CD4-positive, CD25-positive, alpha-beta regulatory T cell (primary cell): ENCODE measurements at places on chromosomes 7 and 10. TPM values are rescaled to one million over a fixed set of nuclear protein-coding genes. Genes with fewer than 3 reads are reported as not detected.

PIP gene
- not detected for total RNA-seq

DNA sequence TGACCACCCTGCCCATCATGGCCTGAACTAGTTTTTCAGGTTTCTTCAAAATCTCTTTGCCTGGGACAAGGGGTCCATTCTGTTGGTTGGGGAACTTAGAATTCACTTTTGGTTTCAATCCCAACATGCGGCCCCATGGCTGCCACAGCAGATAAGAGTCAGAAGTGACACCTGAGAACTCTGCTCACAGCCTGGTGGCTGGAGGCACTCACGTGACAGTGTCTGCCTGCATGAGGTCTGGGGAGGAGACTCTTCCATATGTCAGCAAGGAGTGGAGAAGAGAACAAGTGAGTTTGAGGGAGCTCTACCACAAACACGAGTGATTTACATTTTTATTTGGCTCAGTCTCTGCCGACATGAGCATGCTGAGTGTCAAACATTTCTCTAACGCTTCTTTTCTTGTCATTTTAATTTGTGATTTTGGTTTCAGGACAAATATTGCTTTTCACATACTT, 370.4 kb downstream of the TNS3 start:
- H3K27me3 ChIP-seq: no peaks in the 10 kb centered on the region
- no peak overlapping the region for H3K27ac ChIP-seq
- DNase-seq: no peak
- H3K4me1 ChIP-seq: no peaks in the 10 kb centered on the region
- no peak overlapping the region for H3K4me3 ChIP-seq

DNA sequence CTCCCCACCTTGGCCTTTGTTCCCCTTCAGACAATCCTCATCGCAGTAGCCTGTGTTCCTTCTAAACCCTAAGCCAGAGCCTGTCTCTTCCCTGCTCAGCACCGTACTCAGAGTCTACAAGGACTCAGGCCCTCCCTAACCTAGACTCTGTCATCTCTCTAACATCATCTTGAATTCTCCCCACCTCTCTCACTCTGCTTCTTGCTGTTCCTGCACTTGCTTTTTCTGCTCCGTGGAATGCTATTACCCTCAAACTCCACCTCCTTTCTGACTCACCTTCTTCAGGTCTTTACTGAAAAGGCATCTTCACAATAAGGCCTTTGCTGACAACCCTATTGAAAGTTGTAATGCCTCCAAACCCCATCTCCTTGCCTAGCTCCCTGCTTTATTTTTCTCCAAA, 141.0 kb downstream of the DKK1 start:
- H3K4me3 ChIP-seq: no peak overlapping the region
- no peaks in the 10 kb centered on the region for H3K36me3 ChIP-seq
- no peak overlapping the region for H3K27ac ChIP-seq
- DNase-seq: no peak

TSPAN33 gene
- total RNA-seq: 4.5 TPM

DNA sequence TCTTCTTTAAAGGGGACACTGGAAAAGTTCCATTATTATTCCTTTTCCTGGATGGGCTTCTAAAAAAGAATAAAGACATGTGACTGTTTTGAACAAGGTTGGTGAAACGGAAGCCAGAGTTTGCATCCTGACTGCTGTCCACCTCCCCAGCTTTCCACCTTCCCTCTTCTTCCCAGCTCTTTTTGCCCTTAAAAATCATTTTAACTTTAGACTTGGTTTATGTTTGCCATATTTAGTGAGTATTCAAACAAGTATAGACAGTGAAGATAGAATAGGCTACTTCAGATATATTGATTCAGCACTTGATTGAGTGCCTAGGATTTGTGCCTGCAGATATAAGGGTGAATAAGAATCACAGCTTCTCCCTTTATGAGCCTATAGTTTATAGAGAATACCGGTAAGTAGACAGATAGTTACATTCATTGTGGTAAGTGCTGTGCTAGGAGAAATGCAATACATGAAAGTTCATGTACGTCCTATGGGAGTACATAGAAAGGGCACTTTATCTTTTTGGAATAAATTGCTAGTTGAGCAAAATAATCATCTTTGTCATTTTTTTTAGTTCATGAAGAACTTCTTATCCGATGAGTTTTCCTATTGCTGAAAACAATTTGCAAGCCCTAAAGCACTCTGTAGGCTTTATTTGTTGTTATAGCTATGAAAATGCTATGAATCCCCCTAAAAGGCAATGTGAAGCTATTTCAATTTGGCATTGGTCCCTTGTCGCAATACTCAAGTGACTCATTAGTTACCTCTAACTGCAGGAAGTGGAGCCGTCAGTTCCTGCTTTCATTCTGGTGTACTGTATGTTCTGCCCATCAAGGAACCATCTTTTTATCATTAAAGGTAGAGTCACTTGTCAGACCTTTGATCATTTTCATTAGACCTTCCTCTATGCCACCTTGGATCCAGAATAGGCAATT, 57.2 kb upstream of the STRIP2 start:
- no peak overlapping the region for H3K27ac ChIP-seq
- H3K4me3 ChIP-seq: peak overlapping the region; percentile 2
- no peaks in the 10 kb centered on the region for H3K36me3 ChIP-seq
- no peaks in the 10 kb centered on the region for H3K27me3 ChIP-seq
- H3K4me1 ChIP-seq: peaks cover 18% of the 10 kb centered on the region

DNA sequence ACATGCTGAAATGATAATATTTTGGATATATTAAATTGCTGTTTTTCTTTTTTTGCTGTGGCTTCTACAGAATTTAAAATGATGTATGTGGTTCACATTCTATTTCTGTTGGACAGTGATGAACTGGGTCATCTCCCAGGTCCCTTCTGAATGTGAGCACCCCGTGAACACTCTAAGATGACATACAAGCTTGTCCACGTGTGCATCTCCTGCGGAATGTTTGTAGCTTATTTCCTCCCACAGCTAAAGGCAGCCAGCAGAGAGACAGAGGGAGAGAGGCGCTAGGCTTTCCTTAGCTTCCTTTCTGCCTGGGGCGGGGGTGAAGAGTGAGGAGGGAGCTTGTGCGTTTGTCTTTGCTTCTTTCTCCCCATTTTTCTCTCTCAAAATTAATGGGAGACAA, 219.1 kb downstream of the EMX2 start:
- no peaks in the 10 kb centered on the region for H3K4me1 ChIP-seq
- no peaks in the 10 kb centered on the region for H3K36me3 ChIP-seq
- H3K4me3 ChIP-seq: no peak overlapping the region
- no peak for DNase-seq
- H3K27me3 ChIP-seq: no peaks in the 10 kb centered on the region

GRCh38 chr7:45660201-45660900, 86.2 kb downstream of the ADCY1 start:
- no peaks in the 10 kb centered on the region for H3K36me3 ChIP-seq
- no peak overlapping the region for H3K4me3 ChIP-seq
- no peaks in the 10 kb centered on the region for H3K4me1 ChIP-seq
- no peak overlapping the region for H3K27ac ChIP-seq
- no peak for DNase-seq

DNA sequence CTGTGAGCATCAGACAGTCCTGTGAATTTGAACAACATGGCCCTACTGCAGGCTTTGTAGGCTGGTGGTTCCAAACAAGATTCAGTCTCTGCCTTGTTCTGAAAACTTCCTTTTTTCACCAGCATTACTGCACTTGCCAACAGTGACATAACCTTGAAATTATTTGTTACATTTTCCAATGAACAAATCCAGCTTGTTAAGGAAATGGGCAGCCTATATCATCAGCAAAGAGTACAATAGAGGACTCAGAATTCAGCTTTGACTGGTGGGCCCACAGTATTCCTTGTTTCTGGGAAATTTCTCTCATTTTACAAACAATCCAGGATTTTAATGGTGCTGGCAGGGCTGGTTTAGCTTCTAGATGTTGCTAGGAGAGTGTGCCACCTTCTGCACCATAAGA, 703.7 kb upstream of the FZD8 start:
- no peak overlapping the region for H3K27ac ChIP-seq
- no peak overlapping the region for H3K4me3 ChIP-seq
- H3K4me1 ChIP-seq: no peaks in the 10 kb centered on the region
- no peaks in the 10 kb centered on the region for H3K27me3 ChIP-seq
- no peaks in the 10 kb centered on the region for H3K36me3 ChIP-seq

CCDC136 gene
- 14.1 TPM for total RNA-seq

DNA sequence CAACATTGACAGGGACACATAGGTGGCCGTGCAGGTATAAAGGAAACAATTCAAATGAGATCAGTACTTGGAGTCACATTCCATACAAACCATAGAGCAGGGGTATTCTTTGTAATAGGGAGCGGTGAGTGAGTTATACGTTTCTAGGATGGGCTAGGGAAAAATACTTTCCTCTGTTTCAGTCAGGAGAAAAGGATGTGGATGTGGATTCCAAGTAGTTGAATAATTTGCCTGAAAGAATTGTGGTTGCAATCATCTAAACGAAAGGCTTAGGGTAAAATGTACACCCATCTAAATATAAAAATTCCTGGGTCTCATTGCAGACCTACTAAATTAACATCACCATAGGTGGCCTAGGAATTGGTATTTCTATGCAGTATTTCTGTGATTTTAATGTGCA, 270.7 kb upstream of the IGFBP3 start:
- DNase-seq: no peak
- no peaks in the 10 kb centered on the region for H3K27me3 ChIP-seq
- no peaks in the 10 kb centered on the region for H3K4me1 ChIP-seq

DNA sequence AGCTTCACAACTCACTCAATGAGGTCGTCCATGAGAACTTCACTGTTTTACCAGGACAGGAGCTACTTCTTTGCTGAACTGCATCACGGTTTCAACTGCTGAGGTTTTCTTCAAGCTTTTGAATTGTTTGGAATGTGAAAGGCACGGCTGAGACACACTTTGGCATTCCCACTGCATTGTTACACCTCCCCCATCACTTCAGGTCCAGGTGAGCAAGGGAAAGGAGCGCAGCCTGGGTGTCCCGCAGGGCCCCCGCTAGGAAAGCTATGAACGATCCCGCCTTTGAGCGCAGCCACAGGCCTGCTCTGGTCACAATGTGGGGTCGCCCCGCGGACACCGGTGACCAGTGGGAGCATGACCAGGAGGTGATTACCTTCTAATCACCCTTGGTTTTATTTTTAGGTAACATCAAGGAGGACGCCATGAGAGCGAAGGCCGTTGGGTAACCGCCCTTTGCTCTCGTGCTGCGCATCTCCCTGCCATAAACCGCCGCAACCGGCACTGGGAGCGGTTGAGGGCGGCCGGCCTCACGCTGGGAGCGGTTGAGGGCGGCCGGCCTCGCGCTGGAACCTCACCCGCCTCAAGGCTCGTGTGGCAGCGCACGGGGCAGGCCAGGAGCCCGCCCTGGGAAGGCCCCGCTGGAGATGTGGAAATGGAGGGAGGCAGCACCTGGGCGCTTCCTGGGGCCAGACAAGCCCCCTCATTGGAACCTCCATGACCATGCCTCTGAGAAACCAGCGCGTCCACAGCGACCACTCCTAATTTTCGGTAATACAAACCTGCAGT, 50.9 kb upstream of the SGMS1 start:
- H3K27me3 ChIP-seq: no peaks in the 10 kb centered on the region
- H3K27ac ChIP-seq: no peak overlapping the region
- no peak overlapping the region for H3K4me3 ChIP-seq
- no peak for DNase-seq
- no peaks in the 10 kb centered on the region for H3K36me3 ChIP-seq

DNA sequence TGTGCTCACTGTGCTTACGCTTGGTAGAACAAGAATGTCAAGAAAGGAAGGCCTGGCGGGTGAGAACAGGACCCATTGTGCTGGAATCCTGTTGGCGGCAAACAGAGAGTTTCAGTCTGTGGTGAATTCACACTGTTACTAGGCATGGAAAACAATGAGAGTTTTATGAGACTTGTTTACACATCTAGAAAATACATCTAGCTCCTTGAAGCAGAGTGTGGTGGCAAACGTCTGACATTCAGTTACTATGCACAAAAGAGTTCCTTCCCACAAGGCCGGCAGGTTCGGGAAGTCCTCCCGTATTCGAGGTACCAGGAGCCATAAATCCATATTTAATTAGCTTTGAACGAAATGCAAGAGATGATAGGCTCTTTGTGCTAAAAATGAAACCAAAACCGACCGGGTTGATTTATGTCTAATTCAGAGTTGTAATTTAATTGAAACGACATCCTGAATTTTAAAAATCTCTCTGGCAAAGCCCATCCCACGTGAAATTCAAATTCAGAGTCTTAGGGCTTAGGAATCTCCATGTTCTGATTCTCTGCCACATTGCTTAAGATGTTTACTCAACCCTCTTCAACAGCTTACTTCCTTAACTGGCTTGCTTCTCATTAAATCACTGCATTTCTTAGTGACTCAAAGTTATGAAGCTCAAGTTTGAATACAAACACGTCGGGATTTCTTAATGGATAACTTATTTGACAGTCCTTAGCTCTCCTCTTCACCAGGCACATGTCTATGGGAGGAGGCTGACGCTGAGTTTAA, 299.9 kb upstream of the PITRM1 start:
- peak overlapping the region; percentile 94 for H3K4me3 ChIP-seq
- H3K36me3 ChIP-seq: no peaks in the 10 kb centered on the region
- H3K4me1 ChIP-seq: peaks cover 34% of the 10 kb centered on the region
- DNase-seq: peak; percentile 24

C7orf25 gene
- total RNA-seq: 2.0 TPM

GRCh38 chr7:87317691-87318245, 27.7 kb upstream of the CROT start:
- peaks cover 4% of the 10 kb centered on the region for H3K4me1 ChIP-seq
- no peak overlapping the region for H3K4me3 ChIP-seq
- H3K36me3 ChIP-seq: no peaks in the 10 kb centered on the region
- H3K27ac ChIP-seq: no peak overlapping the region

WEE2 gene
- not detected for total RNA-seq

CAPZA2 gene
- total RNA-seq: 118 TPM
